ENCODE measurements at places on chromosomes 11 and 22. TPM values are rescaled to one million over a fixed set of nuclear protein-coding genes. Genes with fewer than 3 reads are reported as not detected.

Gene DDTL
- total RNA-seq: 1.1 TPM

Gene BTBD18
- total RNA-seq: not detected

Gene SBF2
- 38.1 TPM for total RNA-seq

Gene OR52A1
- not detected for total RNA-seq

Gene ZNF215
- 0.44 TPM for total RNA-seq

Gene OR5T1
- total RNA-seq: not detected

Gene MMP11
- total RNA-seq: 32.8 TPM

Gene APOA5
- total RNA-seq: not detected

Gene ACRV1
- total RNA-seq: not detected

Gene SCGB1A1
- not detected for total RNA-seq

Gene HTR3A
- total RNA-seq: not detected

Gene C11orf86
- total RNA-seq: not detected

Gene HIC2
- 2.8 TPM for total RNA-seq

Gene NFAM1
- total RNA-seq: not detected

Gene EP300
- 70.5 TPM for total RNA-seq

Gene CFAP300
- 5.9 TPM for total RNA-seq

Gene NPAS4
- total RNA-seq: not detected

Gene WNT7B
- 5.2 TPM for total RNA-seq

Gene PGM2L1
- total RNA-seq: 7.9 TPM

Gene OR8D4
- not detected for total RNA-seq

Gene NXPE1
- total RNA-seq: not detected

Gene C11orf42
- total RNA-seq: not detected

Gene MPPED2
- total RNA-seq: not detected

Gene BBOX1
- total RNA-seq: not detected

Gene CTSD
- 101 TPM for total RNA-seq

Gene GAS2L1
- 42.7 TPM for total RNA-seq

Gene CAPN5
- total RNA-seq: 17.3 TPM

Gene MAPK8IP1
- total RNA-seq: 9.7 TPM

Gene OR56A1
- under 0.01 TPM for total RNA-seq

Gene OR51E2
- total RNA-seq: 0.22 TPM

Gene OR5P2
- not detected for total RNA-seq

Gene BIK
- total RNA-seq: 1.3 TPM

Gene TSPAN32
- total RNA-seq: not detected

Gene PLAAT5
- not detected for total RNA-seq

Gene UPK3A
- total RNA-seq: not detected

Gene KCTD14
- total RNA-seq: 1.7 TPM

Gene OR2AT4
- total RNA-seq: not detected

Gene CERK
- total RNA-seq: 19.7 TPM

Gene OR5B21
- not detected for total RNA-seq

Gene PHLDB1
- total RNA-seq: 79.9 TPM

Gene SERHL2
- total RNA-seq: 1.8 TPM

Gene SYT9
- total RNA-seq: 0.43 TPM

Gene SMARCB1
- 94.8 TPM for total RNA-seq

Gene OR51B5
- 0.57 TPM for total RNA-seq

Gene APOBEC3B
- 8.6 TPM for total RNA-seq

Gene SLC7A4
- total RNA-seq: 0.14 TPM

Gene UBE2L6
- total RNA-seq: 39.4 TPM

Gene FXYD6
- total RNA-seq: not detected

Gene VPREB1
- not detected for total RNA-seq

Gene P4HA3
- total RNA-seq: 8.8 TPM

Gene TMPRSS13
- not detected for total RNA-seq
